ENCODE measurements at places on chromosomes 1 and 21. TPM values are rescaled to one million over a fixed set of nuclear protein-coding genes. Genes with fewer than 3 reads are reported as not detected.

Gene KLHDC9
- 0.93 TPM for total RNA-seq

Gene GBP7
- total RNA-seq, result not detected

Gene MTARC2
- total RNA-seq, result 23.5 TPM

Gene PDZK1IP1
- 0.42 TPM for total RNA-seq

Gene CFHR1
- total RNA-seq, result not detected

Gene CAMK2N1
- total RNA-seq, result 7.8 TPM

Gene GJC2
- total RNA-seq, result 5.0 TPM

Gene OR2L3
- not detected for total RNA-seq

Gene RNU1-1
- under 0.01 TPM for total RNA-seq

Gene GBP4
- 13.9 TPM for total RNA-seq

Gene PCAT6
- total RNA-seq, result not detected

Gene RNF2
- total RNA-seq, result 72.0 TPM

Gene GBP6
- total RNA-seq, result not detected

Gene PSMD4
- 242 TPM for total RNA-seq

Gene EIF3I
- 353 TPM for total RNA-seq

Gene GUCA2A
- not detected for total RNA-seq

Gene GJA8
- not detected for total RNA-seq

Gene EPHA10
- total RNA-seq, result 0.05 TPM

Gene C1orf94
- total RNA-seq, result not detected

Gene TNFRSF9
- 0.51 TPM for total RNA-seq

Gene FCAMR
- total RNA-seq, result not detected

Gene FAAH
- total RNA-seq, result 2.6 TPM

Gene SLC45A3
- 34.9 TPM for total RNA-seq

Gene CD2
- not detected for total RNA-seq

Gene SYCP1
- not detected for total RNA-seq

Gene OR2G6
- total RNA-seq, result not detected

Gene ZNHIT6
- 12.3 TPM for total RNA-seq

Gene KAZN
- total RNA-seq, result 2.3 TPM

Gene ADORA3
- not detected for total RNA-seq

Gene PRR9
- not detected for total RNA-seq

Gene VSIG8
- total RNA-seq, result 0.09 TPM

Gene C2CD4D
- not detected for total RNA-seq

Gene CTSK
- total RNA-seq, result 0.68 TPM

Gene ARHGAP30
- total RNA-seq, result not detected

Gene C1orf74
- 2.2 TPM for total RNA-seq

Gene LCE1D
- not detected for total RNA-seq

Gene VHLL
- total RNA-seq, result not detected

Gene LCE2B
- total RNA-seq, result not detected

Gene CLCA4
- total RNA-seq, result not detected

Gene THEM5
- total RNA-seq, result not detected

Gene LDLRAD2
- total RNA-seq, result 0.17 TPM

Gene KRTAP11-1
- not detected for total RNA-seq

Gene ATP6V1G3
- 0.47 TPM for total RNA-seq

Gene LRRC71
- total RNA-seq, result 0.34 TPM

Gene TLR5
- total RNA-seq, result 0.34 TPM

Gene UMODL1
- total RNA-seq, result not detected

Gene PGLYRP3
- not detected for total RNA-seq

Gene PLA2G2C
- total RNA-seq, result not detected

Gene NKAIN1
- total RNA-seq, result not detected

Gene RCOR3
- 11.2 TPM for total RNA-seq

Gene CD5L
- total RNA-seq, result not detected

Gene AMY1C
- not detected for total RNA-seq

Gene OR2T5
- not detected for total RNA-seq

Gene MROH9
- not detected for total RNA-seq

Gene PTPRU
- total RNA-seq, result 2.4 TPM

Gene SLC66A1
- 17.7 TPM for total RNA-seq

Gene JUN
- 159 TPM for total RNA-seq

Gene RAB4A
- 22.1 TPM for total RNA-seq

All from dermis blood vessel endothelial cell (primary cell).